MV-4-11 (cell line): ENCODE measurements at places on chromosomes 11 and 22.

DNA sequence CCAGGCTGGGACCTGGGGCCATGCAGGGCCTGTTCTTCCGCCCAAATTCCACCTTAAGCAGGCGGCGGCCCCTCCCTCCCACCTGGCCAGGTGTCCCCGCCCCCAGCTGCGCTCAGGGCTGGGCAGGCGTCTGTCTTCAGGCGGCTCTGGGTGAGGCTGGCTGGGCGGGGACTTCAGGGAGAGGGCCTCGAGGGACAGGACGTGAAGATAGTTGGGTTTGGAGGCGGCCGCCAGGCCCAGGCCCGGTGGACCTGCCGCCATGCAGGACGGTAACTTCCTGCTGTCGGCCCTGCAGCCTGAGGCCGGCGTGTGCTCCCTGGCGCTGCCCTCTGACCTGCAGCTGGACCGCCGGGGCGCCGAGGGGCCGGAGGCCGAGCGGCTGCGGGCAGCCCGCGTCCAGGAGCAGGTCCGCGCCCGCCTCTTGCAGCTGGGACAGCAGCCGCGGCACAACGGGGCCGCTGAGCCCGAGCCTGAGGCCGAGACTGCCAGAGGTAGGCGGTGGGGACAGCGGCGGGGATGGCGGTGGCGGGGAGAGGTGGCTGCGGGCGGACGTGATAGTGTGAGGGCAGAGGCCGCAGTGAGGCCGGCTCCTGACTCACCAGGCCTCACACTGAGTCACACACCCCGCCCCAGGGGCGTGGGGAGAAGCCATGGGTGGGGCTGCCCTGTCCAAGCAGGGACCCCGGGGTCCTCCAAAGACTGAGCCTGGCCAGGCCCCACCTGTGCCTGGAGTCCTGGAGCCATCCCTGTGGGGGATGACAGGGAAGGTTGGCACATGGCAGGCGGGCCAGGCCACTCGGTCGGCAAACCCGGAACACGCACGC, at the start of gene PKP3:
PKP3 (plus strand) TSS at position 176 of the 824 bp plus-strand sequence; CDS start at position 260, 84 bp downstream.
- no peak for DNase-seq

GRCh38 chr11:77212314-77213007, 84.4 kb downstream of the MYO7A start:
- no peak for DNase-seq

- no peak for DNase-seq
Observed at GRCh38 chr11:10072142-10072541, 221.9 kb downstream of the SBF2 start.

- no peak for DNase-seq
Observed at GRCh38 chr11:70067591-70068341, 10.4 kb upstream of the ANO1 start.

GRCh38 chr22:50058906-50059880, 1.1 kb upstream of the TTLL8 start:
- DNase-seq = no peak

DNA sequence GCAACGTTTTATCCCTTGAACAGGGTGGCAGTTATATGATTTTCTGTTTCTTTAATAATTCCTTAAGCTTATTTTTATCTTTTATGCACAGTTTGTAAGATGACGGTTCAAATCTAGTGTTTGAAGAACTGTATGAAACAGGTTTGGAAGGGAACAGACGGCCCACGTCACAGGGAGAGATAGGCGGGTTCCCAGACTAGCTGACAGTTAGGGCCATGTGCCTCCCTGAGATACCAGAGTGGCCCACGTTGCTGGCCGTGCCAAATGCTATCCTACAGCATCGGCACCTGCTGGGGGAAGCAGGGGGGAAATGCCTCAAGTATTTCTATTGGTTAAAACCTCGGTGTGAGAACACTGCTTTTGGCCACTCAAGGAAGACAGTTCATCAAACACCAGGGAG, 50.2 kb upstream of the BID start:
- DNase-seq = no peak

DNA sequence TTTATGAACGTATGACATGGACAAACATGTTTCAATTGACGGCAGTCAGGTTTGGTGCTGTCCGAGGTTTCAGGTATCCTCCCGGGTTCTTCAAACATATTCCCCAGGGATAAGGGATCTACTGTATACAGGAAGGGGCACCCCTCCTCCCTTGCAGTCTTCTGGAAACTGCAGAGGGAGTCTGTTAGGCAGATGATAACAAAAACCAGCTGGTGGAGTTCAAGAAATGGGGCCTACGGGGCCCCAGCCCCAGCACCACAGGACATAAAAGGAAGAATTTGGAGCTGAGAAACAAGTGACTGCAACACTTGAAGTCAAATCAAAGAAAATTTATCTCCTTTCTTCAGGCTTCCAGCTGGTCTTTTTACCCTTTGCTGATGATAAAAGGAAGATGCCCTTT, 32.1 kb downstream of the SNU13 start:
- no peak for DNase-seq

DNA sequence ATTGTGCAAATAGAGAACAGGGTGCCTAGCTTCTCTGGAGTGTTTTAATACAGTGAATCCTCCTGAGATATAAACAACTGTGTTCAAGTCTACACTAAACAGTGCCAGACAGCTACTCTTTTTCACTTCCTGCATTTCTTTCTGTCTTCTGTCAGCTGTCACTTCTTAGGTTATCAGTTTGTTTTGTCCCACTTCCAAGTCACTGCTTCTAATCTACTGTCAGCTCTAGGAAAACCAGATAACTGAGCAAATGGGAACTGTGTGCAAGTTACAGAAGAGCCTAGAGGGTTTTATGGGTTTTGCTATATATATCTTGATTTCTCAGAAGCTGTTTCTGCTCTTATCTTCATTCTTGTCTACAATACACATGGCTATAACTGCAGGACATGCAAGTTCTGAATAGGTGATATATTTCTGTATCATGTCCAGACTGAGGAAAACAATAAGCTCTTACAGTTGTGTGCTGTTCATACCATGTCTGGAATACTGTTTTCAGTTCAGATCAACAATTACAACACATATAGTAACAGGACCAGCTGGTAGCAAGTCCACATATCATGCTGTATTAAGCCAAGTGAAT, 5.8 kb downstream of the PITPNB start:
- DNase-seq = peak; percentile 35

DNA sequence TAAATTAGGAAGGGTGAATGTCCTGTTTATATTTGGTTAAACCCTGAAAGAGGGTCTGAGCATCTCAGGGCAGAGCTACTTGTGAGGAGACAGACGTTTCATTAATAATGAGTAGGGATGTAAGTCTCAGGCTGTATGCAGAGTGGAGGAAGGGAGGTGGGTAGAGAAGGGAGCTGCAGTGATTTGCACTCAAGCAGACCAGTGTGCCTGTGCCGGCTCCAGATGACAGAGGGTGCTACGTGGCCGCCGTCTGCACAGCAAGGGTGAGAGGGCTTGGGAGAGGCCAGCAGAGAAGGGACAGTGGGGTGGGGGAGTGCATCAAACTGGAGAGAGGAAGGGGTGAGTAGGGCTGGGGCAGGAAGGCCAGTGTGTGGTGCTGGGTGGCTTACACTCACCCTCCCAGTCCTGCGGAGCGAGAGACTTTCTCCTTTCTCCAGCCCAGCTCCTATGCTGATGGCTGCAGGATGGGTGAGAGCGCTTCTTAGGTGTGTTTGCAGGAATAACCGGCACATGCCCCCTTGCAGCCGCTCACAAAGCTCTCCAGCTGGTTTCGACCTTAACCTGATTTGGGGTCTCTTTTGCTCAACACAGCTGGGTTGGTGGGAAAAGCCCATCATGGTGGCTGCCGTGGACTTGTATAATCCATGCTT, 130.6 kb downstream of the ST3GAL4 start:
- DNase-seq = no peak

DNA sequence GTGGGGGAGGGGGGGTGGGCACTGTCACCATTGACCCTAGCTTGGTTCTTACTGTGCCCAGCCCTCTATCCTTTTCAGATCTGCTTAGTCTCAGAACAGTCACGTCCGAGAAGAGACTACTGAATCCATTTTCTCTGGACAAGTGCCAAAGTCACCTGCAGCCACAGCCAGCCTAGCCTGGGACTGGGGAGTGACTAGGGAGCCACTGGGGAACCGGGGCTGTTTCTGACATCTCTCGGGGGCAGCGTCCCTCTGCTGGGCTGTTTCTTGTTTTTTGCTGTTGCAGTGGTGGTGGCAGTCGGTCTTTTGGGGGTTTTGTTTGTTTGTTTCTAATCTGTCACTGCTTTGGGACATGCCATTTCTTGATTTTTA, 8.7 kb downstream of the SLC37A2 start:
- DNase-seq = no peak

DNA sequence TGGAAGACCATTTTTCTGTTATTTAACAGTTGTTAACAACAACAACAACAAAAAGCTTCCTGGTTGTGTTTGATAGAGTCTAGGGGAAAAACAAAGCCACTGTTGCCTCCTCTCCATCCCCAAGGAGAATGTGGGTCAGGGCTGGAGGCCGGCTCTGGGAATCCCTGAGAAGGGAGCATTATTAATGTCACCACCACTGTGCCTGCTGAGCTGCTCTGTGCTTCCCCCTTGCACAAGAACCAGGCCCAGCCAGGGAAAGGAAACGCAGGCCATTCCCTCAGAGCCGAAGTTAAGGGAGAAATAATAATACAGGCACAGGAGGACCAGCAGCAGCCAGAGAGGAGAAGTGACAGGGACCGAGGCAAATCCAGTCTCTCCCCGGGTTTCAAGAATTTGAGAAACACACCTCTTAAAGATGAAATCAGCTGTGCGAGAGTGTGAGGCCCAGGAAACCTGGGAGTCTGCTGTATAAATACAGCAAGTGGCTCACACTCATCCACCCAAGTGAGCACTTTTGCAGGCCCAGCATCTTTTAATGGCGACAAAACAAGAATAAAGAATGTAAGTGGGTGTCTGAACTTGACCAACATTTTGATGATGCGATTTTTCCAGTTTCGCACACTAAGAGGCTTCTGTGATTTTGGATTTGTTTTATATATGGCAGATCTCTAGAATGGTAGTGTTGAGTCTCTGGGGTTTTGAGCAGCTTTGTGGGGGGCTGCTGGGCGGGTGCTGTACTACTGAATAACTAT, 539.2 kb downstream of the NTM start:
- no peak for DNase-seq

DNA sequence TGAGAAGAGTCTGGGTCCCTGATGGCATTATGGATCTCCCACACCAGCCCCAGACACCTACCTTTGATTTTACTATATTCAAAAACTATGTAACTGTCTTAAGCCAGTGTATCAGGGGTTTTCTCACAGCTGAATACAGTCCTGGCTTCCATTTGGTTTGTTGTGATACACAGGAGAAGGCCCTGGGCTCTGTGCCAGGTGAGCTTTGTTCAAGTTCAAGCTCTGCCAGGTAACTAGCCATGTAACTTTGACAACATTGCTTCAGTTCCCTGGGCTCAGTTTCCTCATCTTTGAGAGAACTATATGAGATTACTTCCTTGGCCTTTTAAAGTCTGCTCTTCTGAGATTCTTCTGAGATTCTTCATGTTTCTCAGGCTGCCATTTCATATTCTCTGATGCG, 327.5 kb upstream of the TENM4 start:
- DNase-seq = no peak

- DNase-seq = no peak
Observed at GRCh38 chr11:113985906-113986305, 11.0 kb downstream of the HTR3A start.

GRCh38 chr11:90250970-90251369, 28.1 kb upstream of the CHORDC1 start:
- peak; percentile 73 for DNase-seq

DNA sequence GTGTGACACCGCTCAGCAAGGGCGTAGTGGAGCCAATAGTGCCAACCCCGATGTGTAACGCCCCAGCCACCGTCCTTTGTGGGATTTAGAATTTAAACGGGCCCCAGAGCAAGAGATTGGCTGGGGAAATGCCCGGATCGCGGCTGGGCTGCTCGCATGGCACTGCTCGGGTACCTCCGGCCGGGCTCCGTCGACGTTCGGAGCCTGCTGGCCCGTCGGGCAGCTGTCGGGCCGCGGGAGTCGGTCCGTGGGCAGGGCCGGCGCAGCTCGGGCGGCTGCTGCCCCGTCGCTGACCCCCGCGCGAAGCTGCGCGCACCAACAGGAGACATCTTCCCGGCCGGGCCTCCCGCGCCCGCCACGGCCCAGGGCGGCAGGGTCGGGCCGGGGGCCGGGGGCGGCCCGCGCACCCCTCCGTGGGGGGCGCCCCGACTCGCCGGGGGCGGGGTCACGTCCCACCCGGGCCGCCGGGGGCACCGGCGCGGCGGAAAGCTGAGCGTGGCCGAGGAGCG, 1.3 kb upstream of the KDM2A start:
- DNase-seq = no peak

- DNase-seq = peak; percentile 4
Observed at GRCh38 chr11:84800755-84801346, 826.3 kb downstream of the DLG2 start.

GRCh38 chr11:26227301-26227746, 104.6 kb upstream of the ANO3 start:
- peak; percentile 39 for DNase-seq

GRCh38 chr11:93024369-93024768, 54.9 kb downstream of the MTNR1B start:
- no peak for DNase-seq

DNA sequence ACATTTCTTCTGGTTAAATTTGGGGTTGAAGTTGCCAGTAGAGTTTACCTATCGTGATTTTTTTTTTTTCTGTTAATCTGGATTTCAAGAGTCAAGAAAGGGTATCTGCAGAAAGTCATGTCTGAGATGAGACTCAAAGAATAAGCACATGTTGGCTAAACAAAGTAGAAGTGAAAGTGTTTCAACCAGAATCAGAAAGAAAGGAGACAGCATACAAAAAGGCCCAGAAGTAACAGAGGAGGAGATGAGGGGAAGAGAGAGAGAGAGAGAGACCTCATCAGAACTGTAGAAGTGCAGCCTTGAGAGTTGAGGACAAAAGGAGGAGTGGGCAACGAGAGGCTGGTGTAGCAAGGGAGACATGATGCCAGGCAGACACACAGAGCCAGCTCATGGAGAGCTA, 54.9 kb downstream of the SVIP start:
- no peak for DNase-seq

DNA sequence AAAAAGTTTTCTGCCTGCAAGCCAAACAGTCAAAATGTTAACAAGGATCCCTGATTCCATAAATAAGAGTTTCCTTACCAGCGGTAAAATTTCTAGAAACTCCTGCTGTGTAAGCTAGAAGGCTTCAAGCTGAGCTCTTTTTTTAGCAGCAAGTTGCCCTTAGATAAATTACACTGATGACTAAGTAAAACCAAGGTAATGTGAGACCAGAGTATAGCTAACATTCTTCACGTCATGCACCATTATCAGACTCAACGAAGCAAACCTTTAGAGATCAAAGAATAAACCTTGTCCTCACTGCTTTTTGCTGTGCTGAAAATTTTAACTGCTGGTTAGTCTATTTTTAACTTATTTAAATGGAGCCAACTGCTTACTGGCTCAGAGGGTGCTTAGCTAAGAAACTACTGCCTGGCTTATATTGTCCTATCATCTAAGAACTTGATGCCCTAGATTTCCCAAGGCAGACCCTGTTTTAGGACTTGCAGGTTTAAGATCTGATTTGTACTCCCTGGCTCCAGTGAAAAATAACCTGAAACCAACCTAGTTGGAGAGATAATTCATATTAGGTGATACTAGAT, 900.7 kb downstream of the JRKL start:
- DNase-seq = no peak

DNA sequence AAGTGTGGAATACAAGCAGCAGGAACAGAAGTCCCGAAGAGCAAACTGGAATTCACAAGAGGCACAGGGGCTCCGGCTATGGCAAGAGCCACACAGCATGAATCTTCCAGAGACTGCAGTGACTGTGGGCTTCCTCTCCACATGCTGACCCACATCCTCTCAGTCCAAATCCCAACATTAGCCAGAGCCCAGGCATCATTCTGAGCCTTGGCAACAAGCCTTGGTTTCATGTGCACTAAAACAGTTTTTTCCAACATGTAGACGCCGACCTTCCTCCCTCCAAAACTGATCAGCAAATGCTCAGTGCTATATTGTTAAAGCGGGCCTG, 91.7 kb upstream of the CSNK2A3 start:
- no peak for DNase-seq

- no peak for DNase-seq
Observed at GRCh38 chr22:19037282-19038163, 84.7 kb downstream of the DGCR2 start.
